Cortex of kidney (tissue), 1 donor: ENCODE measurements at places on chromosomes 6 and 20.

GRCh38 chr6:126539022-126539421, 199.1 kb downstream of the CENPW start:
- DNase-seq, result no peak

DNA sequence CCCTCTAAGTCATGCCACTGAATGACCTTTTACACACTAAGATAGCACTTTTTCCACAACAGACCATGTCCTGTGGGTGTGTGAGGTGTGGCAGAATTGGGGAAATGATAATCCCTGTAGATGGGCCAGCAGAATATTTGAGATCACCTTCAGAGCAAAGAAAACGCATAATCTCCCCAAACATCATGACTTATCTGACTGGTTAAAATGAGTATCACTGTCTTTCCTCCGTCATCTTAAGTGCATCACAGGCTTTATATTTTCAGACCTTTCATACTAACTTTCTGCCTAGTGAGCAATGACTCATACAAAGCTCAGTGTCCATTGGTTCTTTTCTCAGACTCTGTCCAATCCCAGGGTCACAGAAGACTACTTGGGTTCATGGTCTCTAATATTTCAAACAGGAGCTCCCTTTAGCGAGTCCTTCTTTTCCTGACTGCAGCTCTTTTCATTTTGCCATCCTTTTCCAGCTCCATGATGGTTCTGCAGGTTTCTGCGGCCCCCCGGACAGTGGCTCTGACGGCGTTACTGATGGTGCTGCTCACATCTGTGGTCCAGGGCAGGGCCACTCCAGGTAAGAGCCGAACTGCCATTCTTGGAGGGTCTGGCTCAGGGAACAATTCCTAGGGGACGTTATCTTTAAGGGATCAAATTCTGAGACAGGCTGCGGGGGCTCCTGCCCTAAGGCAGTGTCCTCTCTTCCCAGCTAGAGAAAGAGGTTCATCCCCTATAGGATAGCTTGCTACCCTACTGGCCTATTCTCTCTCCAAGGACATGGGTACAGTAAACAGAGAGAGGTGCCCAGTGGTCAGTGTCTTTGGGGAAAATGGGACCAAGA, at the start of gene HLA-DPB1:
Gene HLA-DPB1, plus strand, starts transcription at position 423 of the 838 bp plus-strand sequence. Its CDS starts 52 bp downstream, at position 475.
- DNase-seq, result no peak

- DNase-seq, result no peak
Observed at GRCh38 chr20:23823111-23823510, 3.4 kb downstream of the CST2 start.

DNA sequence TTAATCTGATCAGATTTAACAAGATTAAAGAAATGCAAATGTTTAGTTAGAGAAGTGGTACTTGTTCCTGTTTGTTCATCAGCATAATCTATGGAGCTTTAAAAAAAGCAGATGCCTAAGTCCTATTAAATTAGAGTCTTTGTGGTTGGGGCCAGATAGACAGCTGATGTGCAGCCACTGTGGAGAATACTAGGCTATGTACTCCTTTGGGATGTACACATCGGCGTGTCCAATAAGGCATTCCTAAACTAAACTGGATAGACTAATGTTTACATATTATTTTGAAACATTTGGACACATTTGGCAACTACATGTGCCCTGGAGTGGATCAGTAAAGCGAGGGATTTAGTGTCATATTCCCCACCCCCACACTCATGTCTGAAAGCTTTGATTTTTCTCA, 459.5 kb downstream of the LMBRD1 start:
- no peak for DNase-seq

GRCh38 chr6:155031091-155031490, 36.0 kb downstream of the TIAM2 start:
- no peak for DNase-seq
